ENCODE measurements at places on chromosomes 13 and 19. TPM values are rescaled to one million over a fixed set of nuclear protein-coding genes. Genes with fewer than 3 reads are reported as not detected.

DNA sequence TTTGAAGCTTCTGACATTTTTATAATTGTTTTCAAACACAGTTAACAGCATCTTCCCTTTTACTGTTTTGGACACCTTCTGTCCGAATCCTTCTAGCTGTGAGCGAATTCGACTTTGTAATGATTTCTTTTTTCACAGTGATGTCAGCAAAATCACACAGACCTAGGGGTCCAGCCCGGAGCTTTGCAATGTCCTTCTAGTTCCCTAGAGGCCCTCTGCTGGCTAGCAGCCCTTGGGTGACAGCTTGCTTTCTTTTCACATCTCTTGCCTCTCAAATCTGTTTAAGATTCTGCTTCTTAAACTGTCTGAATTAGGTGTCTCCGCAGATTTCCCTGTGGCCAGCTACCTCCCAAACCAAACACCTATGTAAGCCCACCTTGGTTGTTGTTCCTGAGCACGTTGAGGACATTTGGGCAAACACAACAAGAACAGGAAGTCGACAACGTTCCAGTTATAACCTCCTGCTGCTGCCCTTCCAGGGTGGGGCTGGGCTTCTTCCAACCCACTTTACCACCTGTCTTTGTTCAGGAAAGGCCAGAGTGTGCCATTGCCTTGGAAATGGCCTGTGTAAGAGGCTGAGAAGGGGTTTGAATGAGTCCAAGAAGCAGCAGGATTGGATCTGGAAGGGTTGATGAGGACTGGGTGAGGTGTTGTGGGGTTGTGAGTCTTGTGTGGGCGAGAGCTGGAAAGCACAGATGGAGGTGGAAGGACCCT lies 123.1 kb downstream of the ATP8A2 start:
- DNase-seq, result no peak

- DNase-seq, result no peak
These were observed 13.5 kb downstream of the SNRNP70 start for GRCh38 chr19:49098795-49099194.

DNA sequence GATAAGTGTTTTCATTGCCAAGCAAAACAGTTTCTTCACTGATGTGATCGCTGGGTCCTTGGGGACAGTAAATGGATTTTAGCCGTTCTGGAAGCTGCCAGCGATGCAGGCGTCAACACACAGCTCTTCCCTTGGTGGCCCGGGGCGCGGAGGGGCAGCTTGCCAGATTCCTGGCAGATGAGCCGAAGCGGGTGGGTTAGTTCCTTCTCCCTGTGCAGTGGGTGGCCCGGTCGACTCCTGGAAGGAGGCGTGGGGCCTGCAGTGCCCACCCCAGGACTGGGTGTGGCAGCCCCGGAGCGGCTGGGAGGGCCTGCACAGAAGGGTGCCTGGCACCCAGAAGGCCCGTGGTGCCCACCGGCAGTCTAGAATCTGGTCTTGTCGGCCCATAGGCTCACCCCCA lies 69.0 kb downstream of the KDM4B start:
- DNase-seq, result no peak

DNA sequence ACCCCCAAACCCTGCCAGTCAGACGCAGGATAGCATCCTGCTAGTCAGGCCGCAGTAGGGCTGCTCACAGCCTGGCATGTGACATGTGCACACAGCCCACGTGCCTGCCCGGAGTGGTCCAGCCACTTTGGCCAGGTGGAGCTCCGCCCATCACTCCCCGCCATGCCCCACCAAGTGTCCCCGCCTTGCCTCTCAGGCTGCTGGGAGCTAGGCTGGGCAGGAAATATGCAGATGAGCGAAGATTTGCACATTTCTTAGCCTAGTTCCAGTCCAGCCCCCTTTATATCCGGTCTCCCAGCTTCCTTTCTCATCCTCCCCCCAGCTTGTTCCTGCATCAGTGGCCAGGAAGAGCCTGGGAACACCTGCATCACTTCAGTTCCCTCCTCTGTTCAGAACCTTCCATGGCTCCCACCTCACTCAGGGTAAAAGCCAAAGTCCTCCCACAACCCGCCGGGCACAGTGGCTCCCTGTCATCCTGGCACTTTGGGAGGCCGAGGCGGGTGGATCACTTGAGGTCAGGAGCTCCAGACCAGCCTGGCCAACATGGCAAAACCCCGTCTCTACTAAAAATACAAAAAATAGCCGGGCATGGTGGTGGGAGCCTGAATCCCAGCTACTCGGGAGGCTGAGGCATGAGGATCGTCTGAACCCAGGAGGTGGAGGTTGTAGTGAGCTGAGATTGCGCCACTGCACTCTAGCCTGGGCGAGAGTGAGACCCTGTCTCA lies 2.3 kb upstream of the DOCK6 start:
- DNase-seq, result no peak

GRCh38 chr19:51326216-51327065 lies 15.0 kb downstream of the IGLON5 start:
- no peak for DNase-seq

The HCN2 gene
- 0.08 TPM for total RNA-seq

All from fibroblast of the aortic adventitia (primary cell).